ENCODE measurements at places on chromosomes 3 and 15.

- no peak for DNase-seq
These were observed 389.2 kb upstream of the KCNMB2 start for GRCh38 chr3:178147001-178147400.

DNA sequence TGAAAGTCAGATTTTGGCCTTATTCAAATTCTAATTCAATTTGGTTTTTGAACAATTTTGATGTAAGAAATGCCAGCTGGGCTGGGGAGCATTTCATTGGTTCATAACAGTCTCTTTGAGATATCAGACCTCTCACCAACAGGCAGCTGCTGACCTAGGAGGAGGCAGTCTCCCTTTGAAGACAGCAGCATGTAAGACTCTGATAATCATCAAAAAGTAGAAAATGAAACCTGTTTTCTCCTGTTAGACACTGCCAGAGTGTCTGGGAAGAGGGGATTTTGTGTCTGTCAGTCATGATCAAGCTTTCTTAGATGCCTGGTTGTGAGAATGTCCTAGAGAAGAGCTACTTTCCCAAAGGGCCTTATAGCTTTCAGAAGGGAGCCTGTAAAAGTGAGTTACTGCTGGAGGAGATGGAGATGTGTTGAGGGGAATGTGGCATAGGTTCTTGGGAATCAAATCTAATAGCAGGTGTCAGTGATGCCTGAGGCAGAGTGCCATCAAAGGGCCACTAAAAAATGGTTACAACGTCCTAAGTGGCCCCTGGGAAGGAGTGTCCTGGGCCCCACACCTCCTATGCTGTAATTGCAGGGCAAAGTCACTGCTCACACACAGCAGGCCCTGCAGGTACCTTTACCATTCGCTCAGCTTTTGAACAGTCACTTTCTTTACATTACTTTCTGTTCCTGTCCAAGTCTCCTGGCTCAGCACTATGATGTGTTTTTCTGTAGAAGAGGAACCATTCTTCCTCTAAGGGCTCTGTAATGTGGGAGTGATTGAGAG lies 43.1 kb downstream of the FSTL1 start:
- DNase-seq = no peak

DNA sequence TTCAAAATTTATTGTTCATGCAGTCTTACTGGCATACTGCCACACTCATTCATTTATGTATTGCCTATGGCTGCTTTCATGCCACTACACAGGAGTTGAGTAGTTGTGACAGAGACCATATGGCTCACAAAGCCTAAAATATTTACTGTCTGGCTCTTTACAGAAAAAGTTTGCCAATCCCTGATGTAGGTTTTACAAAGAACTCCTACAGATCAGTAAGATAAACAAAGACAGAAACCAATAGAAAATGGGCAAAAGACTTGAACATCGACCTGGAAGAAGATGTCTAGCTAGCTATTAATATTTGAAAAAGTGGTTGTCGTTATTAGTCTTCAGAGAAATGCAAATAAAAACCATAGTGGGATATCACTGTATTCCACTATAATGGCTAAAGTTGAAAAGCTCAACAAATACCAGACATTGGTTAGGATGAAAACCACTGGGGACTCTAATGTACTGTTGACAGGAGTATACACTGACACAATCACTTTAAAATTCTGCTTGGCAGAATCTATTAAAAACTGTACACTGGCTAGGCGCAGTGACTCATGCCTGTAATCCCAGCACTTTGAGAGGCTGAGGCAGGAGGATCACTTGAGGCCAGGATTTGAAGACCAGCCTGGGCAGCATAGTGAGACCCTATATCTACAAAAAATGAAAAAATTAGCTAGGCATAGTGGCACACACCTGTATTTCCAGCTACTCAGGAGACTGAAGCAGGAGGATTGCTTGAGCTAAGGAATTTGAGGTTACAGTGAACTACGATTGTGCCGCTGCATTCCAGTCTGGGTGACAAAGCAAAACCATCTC lies 87.7 kb downstream of the NEO1 start:
- DNase-seq = no peak

GRCh38 chr3:63132461-63133250 lies 145.5 kb upstream of the SYNPR start:
- no peak for DNase-seq

GRCh38 chr15:56042982-56043980 lies 49.9 kb upstream of the NEDD4 start:
- no peak for DNase-seq

DNA sequence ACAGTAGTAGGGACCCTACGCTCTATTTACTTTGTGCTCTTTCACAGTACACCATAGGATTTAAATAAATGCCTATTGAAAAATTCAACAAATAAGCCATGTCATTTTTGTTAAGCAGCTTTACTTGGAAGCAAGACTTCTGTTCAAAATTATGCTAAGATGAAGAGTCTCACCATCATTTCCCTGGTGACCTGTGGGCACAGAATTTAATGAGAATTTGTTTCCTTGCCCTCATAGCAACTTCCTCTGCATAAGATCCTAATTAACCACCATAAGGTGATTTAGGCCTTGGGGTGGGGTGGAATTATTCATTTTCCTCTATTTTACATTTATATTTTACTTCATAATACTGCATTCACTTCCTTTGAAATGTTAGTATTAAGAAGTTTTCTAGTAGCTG lies 70.5 kb downstream of the CHL1 start:
- no peak for DNase-seq

- no peak for DNase-seq
These were observed 90.2 kb upstream of the CHD2 start for GRCh38 chr15:92809880-92810361.

DNA sequence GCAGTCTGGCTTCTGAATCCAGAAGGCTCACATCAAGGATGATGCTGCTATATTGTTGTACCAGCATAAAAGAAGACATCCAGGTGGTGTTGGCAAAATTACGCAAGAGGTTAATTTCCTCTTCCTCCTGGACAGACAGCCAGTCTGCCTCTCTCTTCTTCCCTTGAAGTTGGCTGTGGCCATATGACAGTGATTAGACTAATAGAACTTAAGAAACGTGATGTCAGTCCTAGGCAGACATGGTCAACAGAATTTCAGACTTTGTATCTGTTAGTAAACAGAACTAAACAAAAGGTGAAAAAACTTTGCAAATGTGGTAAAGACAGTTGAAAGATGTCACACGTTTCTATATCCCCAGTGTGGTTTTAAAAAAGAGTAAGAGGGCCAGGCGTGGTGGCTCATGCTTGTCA lies 465.2 kb upstream of the NR2F2 start:
- DNase-seq = no peak

GRCh38 chr3:100402256-100402655 lies 917 bp downstream of the LNP1 start:
- no peak for DNase-seq

DNA sequence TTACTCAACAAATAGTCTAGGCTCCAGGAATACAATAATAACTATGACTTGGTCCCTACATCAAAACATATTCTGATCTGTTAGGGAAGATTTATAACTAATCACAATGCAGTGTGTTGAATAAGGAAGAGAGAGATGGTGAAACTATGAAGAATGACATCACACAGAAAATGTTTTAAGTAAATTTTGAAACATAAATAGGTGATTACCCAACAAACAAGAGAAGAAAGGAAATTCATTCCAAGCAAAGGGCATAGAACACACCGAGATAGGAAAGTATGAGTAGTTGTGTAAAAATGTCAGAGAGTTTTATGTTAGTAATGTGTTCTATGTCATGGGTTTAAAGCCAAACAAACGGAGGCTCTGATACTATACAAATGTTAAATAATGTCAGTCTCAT lies 13.4 kb downstream of the SEC62 start:
- no peak for DNase-seq

- no peak for DNase-seq
These were observed 11.8 kb downstream of the CAPN3 start for GRCh38 chr15:42371096-42371495.

- no peak for DNase-seq
These were observed 25.2 kb downstream of the RAB5A start for GRCh38 chr3:19972054-19972453.

DNA sequence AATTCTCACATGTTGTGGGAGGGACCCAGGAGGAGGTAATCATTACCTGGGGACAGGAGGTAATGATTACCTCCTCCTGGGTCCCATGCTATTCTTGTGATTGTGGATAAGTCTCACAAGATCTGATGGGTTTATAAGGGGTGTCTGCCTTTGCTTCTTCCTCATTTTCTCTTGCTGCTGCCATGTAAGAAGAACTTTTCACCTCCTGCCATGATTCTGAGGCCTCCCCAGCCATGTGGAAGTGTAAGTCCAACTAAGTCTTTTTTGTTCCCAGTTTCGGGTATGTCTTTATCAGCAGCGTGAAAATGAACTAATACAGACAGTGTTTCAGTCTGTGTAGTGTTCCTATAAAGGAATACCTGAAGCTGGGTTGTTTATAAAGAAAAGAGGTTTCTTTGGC lies 13.1 kb upstream of the KCTD6 start:
- no peak for DNase-seq

DNA sequence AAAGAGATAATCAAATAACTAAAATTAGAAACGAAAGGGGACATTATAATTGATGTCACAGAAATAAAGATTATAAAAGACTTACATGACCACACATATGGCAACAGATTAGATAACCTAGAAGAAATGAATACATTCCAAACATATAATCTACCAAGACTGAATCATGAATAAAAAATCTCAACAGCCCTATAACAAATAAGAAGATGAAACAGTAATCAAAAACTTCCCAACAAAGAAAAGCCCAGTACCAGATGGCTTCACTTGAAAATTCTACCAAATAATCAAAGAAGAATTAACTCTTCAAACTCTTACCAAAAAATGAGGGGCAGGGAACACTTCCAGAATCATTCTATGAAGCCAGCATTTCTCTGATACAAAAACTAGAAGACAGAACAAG lies 11.8 kb downstream of the TOP2B start:
- DNase-seq = no peak

- no peak for DNase-seq
These were observed 19.9 kb downstream of the MYO9A start for GRCh38 chr15:72098040-72098439.

GRCh38 chr15:42035435-42035761 lies 14.6 kb upstream of the PLA2G4E start:
- DNase-seq = no peak

DNA sequence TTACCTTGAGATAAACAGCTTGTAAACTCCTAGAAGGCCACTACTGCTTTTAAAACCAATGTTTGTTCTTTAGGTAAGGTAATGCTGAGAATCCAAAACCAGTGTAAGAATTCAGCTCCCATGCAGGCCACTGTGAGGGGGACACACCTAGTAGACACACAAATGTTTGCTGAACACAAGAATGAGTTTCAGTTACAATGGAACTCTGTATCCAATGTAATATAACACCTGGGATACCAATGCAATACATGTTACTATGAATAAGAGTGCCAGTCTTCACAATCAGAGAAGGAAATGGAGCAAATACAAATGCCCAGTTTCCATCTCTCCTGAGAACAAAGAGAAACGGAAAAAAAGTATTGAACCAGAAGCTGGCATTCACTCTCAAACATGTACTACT lies 65.9 kb downstream of the IGF2BP2 start:
- no peak for DNase-seq

- no peak for DNase-seq
These were observed 312.9 kb upstream of the RASGRP1 start for GRCh38 chr15:38877471-38877870.

DNA sequence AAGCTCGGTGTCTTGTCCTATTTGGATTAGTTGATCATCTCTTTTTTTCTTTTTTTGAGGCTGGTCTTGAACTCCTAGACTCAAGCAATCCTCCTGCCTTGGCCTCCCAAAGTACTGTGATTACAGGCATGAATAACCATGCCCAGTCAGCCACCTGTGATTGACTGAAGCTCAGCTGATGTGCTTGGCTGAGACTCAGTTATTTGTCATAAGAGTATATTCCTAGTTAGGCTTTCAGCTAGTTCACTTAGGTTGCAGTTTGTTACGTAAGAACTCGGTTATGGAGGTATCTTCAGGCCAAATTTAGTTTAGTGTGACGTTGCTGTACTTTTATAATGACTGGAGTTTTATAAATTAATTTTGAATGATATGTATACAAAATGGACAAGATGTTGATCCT lies 365.0 kb downstream of the SV2B start:
- no peak for DNase-seq

- no peak for DNase-seq
These were observed 2.9 kb upstream of the NDN start for GRCh38 chr15:23690015-23690414.

DNA sequence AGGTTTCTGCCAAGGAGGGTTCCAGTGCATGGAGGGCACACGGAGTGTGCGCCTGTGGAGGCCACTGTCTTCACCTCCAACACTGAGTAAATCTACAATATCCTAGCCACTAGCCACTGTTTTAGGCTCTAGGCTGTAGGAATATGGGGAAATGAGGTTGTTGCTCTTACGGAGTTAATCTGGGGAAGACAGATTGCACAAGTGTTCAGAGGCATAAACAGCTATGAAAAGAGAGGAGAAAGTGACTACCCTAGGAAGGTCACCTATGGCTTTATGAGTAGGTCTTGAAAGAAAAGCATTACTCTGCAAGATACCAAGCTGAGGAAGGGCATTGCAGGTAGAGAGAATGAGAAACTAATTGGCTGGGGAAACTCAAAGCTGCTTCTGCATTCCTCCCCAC lies 85.7 kb downstream of the CYP19A1 start:
- DNase-seq = no peak

DNA sequence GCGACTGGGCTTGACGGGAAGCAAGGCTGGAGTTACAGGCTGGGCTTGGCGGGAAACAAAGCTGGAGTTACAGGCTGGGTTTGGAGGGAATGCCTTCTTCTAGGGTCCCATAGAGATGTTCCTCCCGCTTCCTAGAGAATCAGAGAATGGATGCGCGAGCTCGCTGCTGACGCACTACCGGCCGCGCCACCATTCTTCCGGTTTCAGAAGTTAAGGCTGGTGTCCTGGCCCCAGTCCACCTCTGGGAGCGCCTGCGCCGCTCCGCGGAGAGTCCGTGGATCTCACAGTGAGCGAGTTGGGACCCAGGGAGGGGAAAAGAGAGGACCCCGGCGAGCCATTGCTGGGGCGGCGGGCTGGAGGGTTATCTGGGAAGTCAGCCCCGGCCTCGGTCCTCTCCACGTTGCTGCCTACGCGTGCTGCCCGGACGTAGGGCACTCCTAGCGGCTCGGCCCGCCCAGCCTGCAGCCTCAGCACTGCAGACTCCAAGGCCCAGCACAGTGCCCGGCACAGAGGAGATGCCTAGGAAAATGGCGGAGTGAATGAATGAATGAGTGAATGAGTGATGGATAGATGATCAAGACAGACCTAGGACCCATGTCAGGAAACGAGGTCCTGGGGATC lies at the start of gene ZNF502:
Gene ZNF502, plus strand, starts transcription at position 206 of the 621 bp plus-strand sequence. CDS start 7,602 bp downstream, outside the sequence.
- peak; percentile 43 for DNase-seq

GRCh38 chr3:114508208-114508607 lies 214.4 kb downstream of the TIGIT start:
- no peak for DNase-seq

DNA sequence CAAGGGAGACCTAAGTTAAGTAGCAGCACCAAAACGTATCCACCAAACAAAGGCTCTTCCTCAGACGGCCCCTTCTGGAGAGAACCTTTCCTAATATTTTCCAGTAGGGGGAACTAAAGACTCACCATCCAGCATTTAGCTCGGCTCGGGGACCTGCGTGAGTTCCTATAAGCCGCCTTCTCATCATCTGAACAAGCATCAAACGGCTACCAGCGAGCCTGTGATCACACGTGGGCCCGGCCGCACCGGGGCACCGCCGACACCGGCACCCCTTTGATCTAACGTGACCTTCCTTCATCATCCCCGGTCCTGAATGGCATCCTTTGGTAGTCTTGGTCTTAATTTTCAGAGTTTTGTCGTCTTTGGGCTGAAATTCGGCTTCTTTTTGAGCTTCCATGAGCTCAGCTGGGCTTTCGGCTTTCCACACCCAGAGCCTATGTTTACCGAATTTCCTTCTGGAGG lies 1.4 kb upstream of the ROBO2 start:
- no peak for DNase-seq
